Stimulated activated CD4-positive, alpha-beta T cell treated with anti-CD3 and anti-CD28 coated beads, Interleukin-1b, Interleukin-23, amount 100 ng/mL, for 1 hour (primary cell): ENCODE measurements at places on chromosomes 7 and 10.

DNA sequence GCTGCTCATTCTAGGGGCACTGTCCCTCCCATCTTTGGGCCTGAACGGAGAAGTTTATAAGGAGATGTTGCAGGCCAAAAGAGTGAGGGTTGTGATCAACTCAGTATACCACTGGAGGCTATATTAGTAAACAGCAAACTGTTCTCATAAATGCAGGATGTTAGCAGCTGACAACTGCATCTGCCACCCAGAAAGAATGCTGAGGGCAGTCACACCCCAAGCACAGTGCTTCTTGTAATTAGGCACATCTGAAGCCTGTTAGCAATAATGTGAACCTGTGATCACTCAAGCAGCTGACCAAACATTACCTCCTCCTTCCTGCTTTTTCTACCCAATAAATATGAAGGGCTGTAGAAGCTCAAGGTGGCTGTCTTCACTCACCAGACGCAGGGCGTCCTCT, 38.4 kb upstream of the ZNF138 start:
- no peak for DNase-seq

GRCh38 chr7:92750946-92751345, 85.4 kb downstream of the CDK6 start:
- DNase-seq, result no peak

DNA sequence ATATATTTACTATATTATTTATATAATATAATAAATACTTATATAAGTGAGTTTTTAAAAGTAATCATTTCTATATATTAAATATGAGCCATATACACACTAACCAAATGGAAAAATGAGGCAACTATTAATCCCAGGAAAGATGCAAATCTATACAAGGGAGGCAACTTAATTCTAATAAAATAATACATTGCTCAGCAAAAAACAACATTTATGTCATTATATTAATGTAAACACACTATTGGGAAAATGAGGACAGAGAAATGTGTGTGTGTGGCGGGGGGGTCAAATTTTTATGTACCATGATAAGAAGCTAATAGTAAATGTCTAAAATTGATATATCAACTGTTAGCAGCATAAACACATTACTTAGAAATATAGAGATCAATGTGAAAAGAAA, 23.3 kb upstream of the DGKI start:
- DNase-seq, result no peak

GRCh38 chr10:72265508-72265907, 8.2 kb upstream of the DDIT4 start:
- no peak for DNase-seq

GRCh38 chr10:123912466-123912865, 20.9 kb upstream of the CPXM2 start:
- DNase-seq, result no peak

DNA sequence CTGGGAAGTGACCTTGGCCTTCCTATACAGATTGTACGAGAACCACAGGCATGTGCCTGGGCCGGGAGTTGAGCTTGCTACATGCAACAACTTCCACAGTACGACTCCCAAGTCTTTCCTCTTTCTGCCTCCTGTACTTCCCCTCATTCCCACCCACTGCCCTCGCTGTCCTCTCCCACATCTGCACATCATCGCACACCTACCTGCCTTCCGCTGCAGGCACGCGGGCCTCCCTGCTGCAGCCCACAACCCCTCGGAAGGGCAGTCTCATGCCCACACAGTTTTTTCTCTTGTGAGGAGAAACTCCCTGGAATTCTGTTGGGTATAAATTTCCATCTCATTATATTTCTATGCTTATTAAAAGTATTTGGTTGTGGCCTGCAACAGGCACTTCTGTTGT, 117.2 kb downstream of the ACTR3B start:
- no peak for DNase-seq

DNA sequence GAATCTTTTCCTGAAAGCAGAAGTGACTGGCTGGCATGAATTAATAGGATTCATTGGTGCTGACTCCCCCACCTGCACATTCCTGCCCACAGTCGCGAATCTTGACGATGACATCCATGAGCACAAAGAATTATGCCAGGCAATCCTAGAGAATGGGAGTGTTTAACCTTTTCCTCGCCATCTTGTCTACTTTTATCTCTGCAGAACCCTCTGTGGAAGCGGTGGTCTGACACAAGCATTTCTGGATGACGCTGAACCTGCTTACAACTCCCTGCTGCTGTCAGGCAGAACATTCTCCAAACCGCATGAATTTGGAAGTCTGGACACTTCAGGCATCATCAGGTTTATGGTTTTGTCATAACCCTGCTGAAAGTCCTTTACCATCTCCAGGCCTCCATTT, 36.5 kb downstream of the KLF6 start:
- DNase-seq, result no peak
